ENCODE measurements at places on chromosomes 5 and 9. TPM values are rescaled to one million over a fixed set of nuclear protein-coding genes. Genes with fewer than 3 reads are reported as not detected.

GRCh38 chr5:124592891-124593290 lies 153.5 kb downstream of the ZNF608 start:
- peaks cover 10% of the 10 kb centered on the region for H3K4me1 ChIP-seq
- no peaks in the 10 kb centered on the region for H3K36me3 ChIP-seq
- no peaks in the 10 kb centered on the region for H3K27me3 ChIP-seq
- DNase-seq = no peak

DNA sequence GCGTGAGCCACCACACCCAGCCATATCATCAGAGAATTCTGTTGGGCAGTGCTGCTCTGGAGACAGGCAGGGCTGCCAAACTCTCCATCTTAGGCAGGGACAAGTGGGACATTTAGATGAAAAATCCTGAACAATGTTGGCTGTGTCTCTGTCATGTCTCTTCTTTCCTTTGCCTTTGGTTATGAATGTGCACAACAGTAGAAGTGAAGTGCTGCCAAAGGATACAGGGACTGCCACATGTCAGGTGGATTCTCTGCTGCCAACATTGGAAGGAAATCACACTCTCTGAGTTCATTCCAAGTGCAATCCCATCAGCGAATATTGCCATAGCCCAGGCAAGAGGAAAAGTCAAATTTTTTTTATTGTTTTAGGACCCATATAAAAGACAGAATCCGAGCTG lies 348.8 kb downstream of the TRPM3 start:
- no peak overlapping the region for H3K4me3 ChIP-seq
- H3K27ac ChIP-seq = no peak overlapping the region
- no peaks in the 10 kb centered on the region for H3K4me1 ChIP-seq
- peaks cover 5% of the 10 kb centered on the region for H3K27me3 ChIP-seq
- H3K36me3 ChIP-seq = no peaks in the 10 kb centered on the region

- peaks cover 25% of the 10 kb centered on the region for H3K27me3 ChIP-seq
- no peak overlapping the region for H3K4me3 ChIP-seq
- peaks cover 36% of the 10 kb centered on the region for H3K4me1 ChIP-seq
- no peaks in the 10 kb centered on the region for H3K36me3 ChIP-seq
- peak overlapping the region; percentile 73 for H3K27ac ChIP-seq
These were observed 143.3 kb downstream of the SEC61B start for GRCh38 chr9:99365233-99365980.

DNA sequence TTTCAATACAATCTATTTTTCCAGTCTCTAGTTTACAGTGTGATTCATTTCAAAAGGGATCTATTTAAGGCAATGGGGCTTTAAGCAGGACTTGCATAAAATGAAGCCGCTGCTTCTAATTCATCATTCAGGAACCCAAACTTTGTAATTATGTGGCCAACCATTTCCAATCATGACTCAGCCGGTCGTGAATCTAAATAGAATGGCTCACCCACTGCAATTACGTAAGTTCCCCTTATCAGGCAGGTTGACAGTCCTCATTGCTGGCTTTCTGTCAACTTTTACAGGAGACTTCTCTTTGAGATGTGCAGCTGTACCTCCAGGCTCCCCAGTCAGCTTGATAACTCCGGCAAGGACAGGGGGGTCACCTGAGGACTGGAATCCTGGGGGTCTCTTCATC lies 152.8 kb upstream of the DAP start:
- H3K27ac ChIP-seq = no peak overlapping the region
- no peaks in the 10 kb centered on the region for H3K36me3 ChIP-seq
- DNase-seq = no peak
- H3K4me1 ChIP-seq = no peaks in the 10 kb centered on the region

DNA sequence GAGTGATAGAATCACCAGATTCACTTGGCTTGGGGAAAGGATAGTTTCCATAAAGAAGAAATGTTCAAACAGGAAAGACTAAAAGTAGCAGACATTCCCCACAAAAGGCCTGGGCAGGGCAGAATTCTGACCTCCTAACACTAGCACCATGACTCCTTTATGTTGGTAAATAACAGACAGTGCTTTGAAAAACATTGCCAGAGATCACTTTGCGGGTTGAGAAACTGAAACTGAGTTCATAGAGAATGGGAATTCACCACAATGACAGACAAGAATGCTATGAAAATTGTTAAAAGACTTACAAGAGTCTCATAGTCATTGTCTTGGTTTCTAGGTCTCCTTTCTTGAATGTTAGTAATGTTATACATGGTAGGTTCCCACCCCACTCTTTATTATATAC lies 172.5 kb upstream of the GLRA1 start:
- H3K27ac ChIP-seq = no peak overlapping the region
- no peaks in the 10 kb centered on the region for H3K4me1 ChIP-seq
- no peak overlapping the region for H3K4me3 ChIP-seq
- DNase-seq = no peak
- H3K27me3 ChIP-seq = peaks cover 32% of the 10 kb centered on the region
- no peaks in the 10 kb centered on the region for H3K36me3 ChIP-seq

GRCh38 chr9:131739959-131740648 lies at the start of gene RAPGEF1:
TSS of gene RAPGEF1 (minus strand) at chr9:131740076. CDS start at chr9:131739830, 246 bp downstream.
- H3K27me3 ChIP-seq = no peaks in the 10 kb centered on the region
- H3K4me1 ChIP-seq = peaks cover 35% of the 10 kb centered on the region
- peaks cover 2% of the 10 kb centered on the region for H3K36me3 ChIP-seq

DNA sequence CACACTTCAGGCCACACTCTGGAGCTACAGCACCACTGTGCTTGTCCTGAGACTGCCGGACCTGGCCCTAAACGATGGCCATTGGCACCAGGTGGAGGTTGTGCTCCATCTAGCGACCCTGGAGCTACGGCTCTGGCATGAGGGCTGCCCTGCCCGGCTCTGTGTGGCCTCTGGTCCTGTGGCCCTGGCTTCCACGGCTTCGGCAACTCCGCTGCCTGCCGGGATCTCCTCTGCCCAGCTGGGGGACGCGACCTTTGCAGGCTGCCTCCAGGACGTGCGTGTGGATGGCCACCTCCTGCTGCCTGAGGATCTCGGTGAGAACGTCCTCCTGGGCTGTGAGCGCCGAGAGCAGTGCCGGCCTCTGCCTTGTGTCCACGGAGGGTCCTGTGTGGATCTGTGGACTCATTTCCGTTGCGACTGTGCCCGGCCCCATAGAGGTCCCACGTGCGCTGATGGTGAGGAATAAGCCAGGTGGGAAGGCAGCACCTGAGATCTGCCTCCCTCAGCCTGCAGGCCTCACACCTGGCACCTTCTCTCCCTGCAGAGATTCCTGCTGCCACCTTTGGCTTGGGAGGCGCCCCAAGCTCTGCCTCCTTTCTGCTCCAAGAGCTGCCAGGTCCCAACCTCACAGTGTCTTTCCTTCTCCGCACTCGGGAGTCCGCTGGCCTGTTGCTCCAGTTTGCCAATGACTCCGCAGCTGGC lies 14.7 kb downstream of the CRB2 start:
- peaks cover 28% of the 10 kb centered on the region for H3K4me1 ChIP-seq
- no peaks in the 10 kb centered on the region for H3K36me3 ChIP-seq
- no peak for DNase-seq
- peaks cover 13% of the 10 kb centered on the region for H3K27me3 ChIP-seq
- no peak overlapping the region for H3K27ac ChIP-seq
- H3K4me3 ChIP-seq = no peak overlapping the region

DNA sequence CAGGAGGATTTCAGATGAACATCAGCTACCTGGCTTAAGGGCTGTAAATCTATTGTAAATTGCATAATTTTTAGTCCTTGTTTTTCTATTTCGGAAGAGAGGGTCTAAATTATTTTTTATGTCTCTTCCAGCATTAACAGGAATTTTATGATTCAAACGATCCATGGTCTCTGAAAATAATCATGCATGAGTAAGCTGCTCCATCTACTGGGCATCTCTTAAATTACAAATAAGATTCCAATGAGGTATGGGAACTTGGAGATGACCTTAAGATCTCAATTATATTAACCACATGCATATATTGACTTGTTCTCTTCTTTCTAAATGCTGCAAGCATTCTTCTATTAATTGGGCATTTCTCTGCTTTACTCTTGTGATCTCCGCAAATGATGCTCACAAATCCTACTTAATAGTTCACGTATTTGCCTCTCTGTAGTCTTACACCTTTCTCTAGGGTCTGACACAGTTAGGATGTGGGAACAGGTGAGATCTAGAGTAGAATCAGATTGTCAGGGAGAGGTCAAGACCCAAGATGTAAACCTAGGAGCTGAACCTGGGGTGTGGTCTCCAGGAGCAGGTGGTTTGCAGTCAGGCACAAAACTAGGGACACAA lies 86.9 kb downstream of the NUDT12 start:
- no peak overlapping the region for H3K27ac ChIP-seq
- no peaks in the 10 kb centered on the region for H3K27me3 ChIP-seq
- H3K4me3 ChIP-seq = no peak overlapping the region

DNA sequence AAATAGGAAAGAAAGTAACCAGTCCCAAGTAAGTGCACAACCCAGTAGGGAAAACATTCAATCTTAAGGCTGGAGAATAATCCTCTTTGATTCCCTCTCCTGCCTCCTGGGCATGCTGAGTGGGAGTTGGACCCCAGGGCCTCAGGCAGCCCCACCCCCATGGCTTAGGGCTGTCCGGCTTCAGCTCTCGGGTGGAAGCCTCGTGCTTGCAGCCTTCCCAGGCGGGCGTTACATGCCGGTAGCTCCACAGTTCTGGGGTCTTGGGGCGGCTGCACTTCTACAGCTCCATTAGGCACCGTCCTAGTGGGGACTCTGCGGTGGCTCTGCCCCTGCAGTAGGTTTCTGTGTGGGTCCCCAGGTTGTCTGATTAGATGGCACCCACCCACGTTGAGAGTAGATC lies 10.1 kb downstream of the GLIPR2 start:
- peaks cover 75% of the 10 kb centered on the region for H3K4me1 ChIP-seq
- H3K4me3 ChIP-seq = no peak overlapping the region
- peak overlapping the region; percentile 81 for H3K27ac ChIP-seq
- no peak for DNase-seq
- H3K36me3 ChIP-seq = peaks cover 31% of the 10 kb centered on the region

DNA sequence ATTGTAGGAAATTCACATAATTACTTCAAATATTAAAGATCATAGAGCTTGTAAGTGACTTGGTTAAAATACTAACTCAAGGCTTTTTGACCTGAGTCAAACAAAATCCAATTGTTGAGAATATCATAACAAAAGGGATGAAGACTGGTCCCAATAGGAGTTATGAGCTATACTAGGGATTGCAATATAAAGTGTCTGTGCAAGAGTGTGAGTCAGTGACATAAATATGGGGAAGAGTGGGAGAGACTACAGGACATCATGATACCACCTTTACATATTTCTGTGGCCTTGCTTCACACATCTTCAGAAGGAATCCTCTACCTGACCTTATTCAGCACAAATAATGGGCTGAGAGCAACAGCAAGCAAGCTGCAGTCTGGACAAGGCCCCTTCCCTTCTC lies 180.9 kb upstream of the SLC24A2 start:
- peaks cover 6% of the 10 kb centered on the region for H3K27me3 ChIP-seq
- peaks cover 8% of the 10 kb centered on the region for H3K4me1 ChIP-seq
- H3K36me3 ChIP-seq = no peaks in the 10 kb centered on the region
- no peak overlapping the region for H3K27ac ChIP-seq

DNA sequence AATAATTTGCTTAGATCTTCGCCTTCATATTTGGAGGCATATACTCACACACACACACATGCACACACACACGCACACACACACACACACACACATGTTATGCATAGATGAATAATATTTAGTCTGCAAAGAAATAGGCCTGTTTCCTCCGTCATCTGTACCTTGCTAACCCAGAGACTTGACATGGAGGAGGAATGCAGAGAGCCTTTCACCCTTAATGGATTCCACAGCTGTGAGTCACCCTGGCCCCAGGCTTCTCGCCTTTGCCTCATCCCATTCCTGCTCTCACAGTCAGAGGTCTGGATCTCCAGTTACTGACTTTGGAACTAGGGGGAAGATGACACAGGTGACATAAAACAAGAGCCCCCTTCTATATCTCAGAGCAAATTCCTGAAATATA lies 29.7 kb downstream of the ZNF462 start:
- no peak overlapping the region for H3K4me3 ChIP-seq
- DNase-seq = no peak
- H3K27me3 ChIP-seq = no peaks in the 10 kb centered on the region
- H3K4me1 ChIP-seq = peaks cover 82% of the 10 kb centered on the region
- peak overlapping the region; percentile 95 for H3K27ac ChIP-seq

DNA sequence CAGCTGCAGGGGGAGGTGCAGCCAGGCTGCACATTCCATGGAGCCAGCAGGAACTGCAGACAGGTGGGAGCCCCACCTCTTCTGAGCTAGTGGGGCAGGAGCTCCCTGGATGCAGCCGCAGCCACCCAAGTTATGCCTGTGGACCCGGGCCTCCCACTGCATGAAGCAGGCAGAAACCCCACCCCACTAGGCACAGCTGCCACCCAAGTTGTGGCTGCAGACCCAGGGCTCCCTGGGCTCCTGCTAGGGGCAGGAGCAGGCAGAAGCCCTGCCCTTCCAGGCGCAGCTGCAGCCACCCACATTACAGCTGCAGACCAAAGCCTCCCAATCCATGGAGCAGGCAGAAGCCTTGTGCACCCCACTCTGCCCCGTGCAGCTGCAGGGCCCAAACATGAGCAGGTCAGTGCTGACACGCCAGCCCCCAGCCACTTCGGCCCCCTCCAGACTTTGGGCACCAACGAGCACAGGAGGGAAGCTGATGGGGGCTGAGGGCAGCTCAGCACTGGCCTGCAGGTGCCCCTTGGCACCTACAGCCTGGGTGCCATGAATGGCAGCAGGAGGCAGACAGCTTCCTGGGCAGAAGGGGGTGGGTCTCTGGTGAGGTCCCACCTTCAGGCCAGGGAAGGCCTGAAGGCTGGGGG lies 106.9 kb downstream of the C9orf50 start:
- peak; percentile 70 for DNase-seq
- H3K27ac ChIP-seq = no peak overlapping the region
- H3K36me3 ChIP-seq = peaks cover 12% of the 10 kb centered on the region
- no peak overlapping the region for H3K4me3 ChIP-seq
- H3K27me3 ChIP-seq = no peaks in the 10 kb centered on the region

GRCh38 chr5:43110606-43111170 lies 10.0 kb upstream of the ZNF131 start:
- no peak overlapping the region for H3K27ac ChIP-seq
- no peaks in the 10 kb centered on the region for H3K27me3 ChIP-seq
- H3K36me3 ChIP-seq = no peaks in the 10 kb centered on the region
- DNase-seq = no peak
- peaks cover 7% of the 10 kb centered on the region for H3K4me1 ChIP-seq
- H3K4me3 ChIP-seq = no peak overlapping the region

- no peak overlapping the region for H3K4me3 ChIP-seq
- H3K27me3 ChIP-seq = peaks cover 21% of the 10 kb centered on the region
- no peak overlapping the region for H3K27ac ChIP-seq
- no peaks in the 10 kb centered on the region for H3K36me3 ChIP-seq
- H3K4me1 ChIP-seq = no peaks in the 10 kb centered on the region
- no peak for DNase-seq
These were observed 42.6 kb downstream of the DIRAS2 start for GRCh38 chr9:90600029-90600428.

GRCh38 chr5:117776977-117777376 lies 1202.4 kb upstream of the SEMA6A start:
- no peak overlapping the region for H3K4me3 ChIP-seq
- DNase-seq = no peak
- no peaks in the 10 kb centered on the region for H3K4me1 ChIP-seq

The AQP7 gene
- 0.80 TPM for total RNA-seq

The PARP8 gene
- total RNA-seq = 23.3 TPM

The NTNG2 gene
- 4.8 TPM for total RNA-seq

The OR1K1 gene
- total RNA-seq = not detected

The NR2F1 gene
- total RNA-seq = 28.7 TPM

The PPP3R2 gene
- total RNA-seq = not detected

The CNTLN gene
- 10.9 TPM for total RNA-seq

The SLC12A7 gene
- total RNA-seq = 2.0 TPM
